ENCODE measurements at places on chromosomes 7 and 10. TPM values are rescaled to one million over a fixed set of nuclear protein-coding genes. Genes with fewer than 3 reads are reported as not detected.

Gene PTPRZ1
- not detected for total RNA-seq

Gene DDX21
- total RNA-seq, result 71.6 TPM

Gene CDH23
- total RNA-seq, result not detected

Gene HOXA9
- 1.0 TPM for total RNA-seq

Gene PIP
- not detected for total RNA-seq

Gene AGBL3
- 0.52 TPM for total RNA-seq

Gene BTBD16
- not detected for total RNA-seq

Gene ITGA8
- total RNA-seq, result under 0.01 TPM

Gene RNF133
- total RNA-seq, result not detected

Gene TRIL
- 11.4 TPM for total RNA-seq

Gene RTKN2
- total RNA-seq, result 1.7 TPM

Gene NUTM2D
- total RNA-seq, result 0.56 TPM

Gene LRRC18
- total RNA-seq, result not detected

Gene NEUROD6
- not detected for total RNA-seq

Gene METTL27
- total RNA-seq, result 8.1 TPM

Gene NPTX2
- 0.96 TPM for total RNA-seq

Data from epithelial cell of alveolus of lung (primary cell).